Stimulated activated CD4-positive, alpha-beta T cell treated with anti-CD3 and anti-CD28 coated beads, Interleukin-1b, Interleukin-23, amount 100 ng/mL, for 1 hour (primary cell): ENCODE measurements at places on chromosomes 3 and 15.

- DNase-seq: no peak
These were observed 10.4 kb upstream of the ATOSA start for GRCh38 chr15:52689562-52689961.

- DNase-seq: no peak
These were observed 7.6 kb downstream of the ULK3 start for GRCh38 chr15:74835312-74835823.

DNA sequence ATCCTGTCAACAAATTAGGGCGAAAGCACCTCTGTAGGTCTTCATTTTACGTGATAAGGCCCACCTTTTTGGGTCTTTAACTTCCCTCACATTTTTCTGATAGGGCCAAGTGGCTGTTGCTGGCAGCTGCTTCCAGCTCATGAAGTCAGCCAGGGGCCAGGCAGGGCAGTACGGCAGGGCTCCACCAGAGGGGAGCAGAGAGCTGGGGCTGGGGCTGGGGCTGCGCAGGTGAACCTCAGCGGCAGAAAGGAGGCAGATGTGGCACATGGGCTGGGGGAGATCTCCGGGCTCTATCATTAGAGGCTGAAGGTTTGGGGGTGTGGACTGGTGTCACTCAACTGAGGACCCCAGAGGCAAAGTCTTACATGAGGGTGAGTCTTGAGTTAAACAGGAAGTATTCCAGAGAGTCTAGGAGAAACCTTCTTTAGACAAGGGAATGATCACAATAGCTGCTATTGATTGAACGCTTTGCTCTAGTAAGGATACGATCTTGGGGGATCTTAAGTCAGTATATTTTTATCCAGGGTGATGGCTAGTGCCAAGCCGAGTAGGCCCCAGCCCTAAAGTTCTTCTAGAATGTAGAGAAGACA, 62.8 kb upstream of the MEX3B start:
- peak; percentile 23 for DNase-seq

- DNase-seq: no peak
These were observed 275.6 kb downstream of the BBX start for GRCh38 chr3:107798381-107798780.

- no peak for DNase-seq
These were observed 26.9 kb downstream of the GASK1A start for GRCh38 chr3:43005981-43006380.

DNA sequence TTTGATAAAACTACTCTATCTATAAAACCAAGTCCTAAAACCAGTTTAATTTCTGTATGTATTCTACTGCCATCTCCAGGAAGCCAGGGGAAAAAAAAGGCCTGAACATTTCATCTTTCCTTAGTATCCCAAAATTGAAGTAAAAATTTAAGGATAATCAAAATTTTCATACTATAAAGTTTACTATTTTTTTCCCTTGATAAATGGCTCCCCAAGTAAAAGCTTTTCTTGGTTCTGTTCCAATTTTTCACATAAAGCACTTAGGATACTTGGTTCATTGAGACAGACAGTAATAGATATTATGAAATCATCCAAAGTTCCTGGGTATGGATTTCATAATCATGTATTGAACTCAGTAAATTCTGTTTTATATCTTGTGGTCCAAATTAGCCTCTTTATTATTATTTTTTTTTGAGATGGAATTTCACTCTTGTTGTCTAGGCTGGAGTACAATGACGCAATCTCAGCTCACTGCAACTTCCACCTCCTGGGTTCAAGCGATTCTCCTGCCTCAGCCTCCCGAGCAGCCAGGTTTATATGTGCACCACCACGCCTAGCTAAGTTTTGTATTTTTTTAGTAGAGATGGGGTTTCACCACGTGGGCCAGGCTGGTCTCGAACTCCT, 34.5 kb downstream of the ICE2 start:
- no peak for DNase-seq

DNA sequence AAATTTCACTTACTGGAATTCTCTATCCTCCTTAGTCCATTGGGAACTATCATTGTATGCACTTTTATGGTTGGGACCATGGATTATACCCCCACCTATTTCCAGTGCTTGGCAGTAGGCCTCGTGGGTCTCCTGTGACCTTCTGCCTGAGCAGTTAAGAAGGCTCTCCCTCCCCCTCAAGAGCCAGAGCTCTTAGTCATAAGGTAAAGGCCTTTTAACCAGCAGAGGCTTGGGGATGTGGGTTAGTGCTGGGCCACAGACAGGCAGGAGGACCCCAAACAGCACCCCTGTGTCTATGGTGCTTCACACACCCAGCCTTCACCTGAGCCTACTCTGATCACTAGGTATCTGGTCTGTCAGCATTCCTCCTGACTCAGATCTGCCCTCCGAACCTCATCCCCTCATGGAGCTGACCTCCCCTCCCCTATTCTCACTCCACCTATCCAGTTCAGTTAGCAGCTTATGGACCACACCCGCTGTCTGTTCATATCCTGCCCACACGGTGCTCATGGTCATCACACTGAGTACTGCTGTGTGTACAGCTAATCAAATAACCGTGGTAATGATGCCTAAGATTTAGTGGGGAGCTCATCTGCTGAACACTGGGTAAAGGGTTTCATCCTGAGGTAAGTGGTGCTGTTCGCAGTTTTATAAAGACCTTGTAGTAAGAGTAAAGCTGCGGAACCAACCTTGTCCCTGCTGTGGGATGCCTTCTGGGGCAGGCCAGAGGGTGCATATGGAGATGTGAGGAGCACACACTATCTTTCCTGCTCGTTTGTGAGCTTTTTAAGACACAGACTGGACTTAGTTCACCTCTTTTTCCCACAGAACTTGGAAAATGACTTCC, 40.9 kb downstream of the KLHL18 start:
- no peak for DNase-seq

DNA sequence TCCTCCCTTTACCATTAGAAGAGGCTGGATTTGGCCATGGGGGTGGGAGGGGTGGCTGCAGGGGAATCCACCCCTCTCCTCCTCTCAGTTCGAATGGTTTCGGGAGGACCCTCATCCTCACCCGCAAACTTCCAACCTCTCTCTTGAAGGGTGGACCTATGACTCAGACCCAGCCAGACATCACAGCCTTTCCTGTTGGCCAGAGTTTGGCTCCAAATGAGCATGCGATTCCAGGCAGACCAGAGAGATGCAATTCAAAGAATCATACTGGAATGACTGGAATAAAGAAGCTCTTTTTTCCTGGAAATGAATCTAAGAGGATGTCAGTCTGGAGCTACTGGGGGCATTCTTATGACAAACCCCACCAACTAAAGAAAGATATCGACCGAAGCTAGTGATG, 516.7 kb upstream of the MDFIC2 start:
- DNase-seq: no peak

DNA sequence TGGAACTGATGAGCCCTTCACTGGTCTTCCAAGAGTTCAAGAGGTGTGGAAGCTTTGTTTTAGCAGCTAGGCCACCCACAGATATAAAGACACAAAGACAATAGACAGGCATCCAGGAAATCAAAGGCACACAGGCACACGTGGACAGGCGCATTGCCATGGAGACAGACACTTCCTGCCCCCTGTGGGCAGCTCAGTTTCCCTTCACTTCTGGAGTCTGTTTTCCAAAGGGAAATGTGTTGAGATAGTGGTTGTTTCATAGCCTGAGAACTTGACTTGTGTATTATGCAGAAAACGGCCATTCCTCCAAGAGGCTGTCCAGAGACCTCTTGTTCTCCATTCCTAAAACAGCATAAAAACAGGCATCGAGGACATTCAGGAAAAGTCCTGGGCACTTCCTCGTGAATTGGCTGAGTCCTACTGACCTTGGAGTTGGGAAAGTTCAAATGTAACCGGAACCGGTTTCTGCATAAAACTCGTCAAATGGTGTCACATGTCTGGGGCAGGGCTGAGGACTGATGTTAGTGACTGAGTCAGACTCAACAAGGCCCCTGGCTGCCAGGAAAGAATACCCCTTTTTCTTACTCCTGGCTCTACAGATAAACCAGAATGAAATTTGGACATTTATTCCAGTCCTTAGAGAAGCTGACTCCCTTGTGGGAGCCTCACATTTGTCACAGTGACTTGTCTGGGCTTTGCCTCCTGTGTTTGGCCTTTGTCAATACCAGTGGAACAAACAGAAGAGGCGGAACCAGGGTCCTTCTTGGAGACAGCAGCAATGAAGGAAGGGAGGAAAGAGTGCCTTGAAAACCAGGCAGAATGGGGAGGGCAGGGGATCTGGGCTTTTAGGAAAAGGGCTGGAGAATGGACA, 1.3 kb downstream of the ALPK3 start:
- no peak for DNase-seq

DNA sequence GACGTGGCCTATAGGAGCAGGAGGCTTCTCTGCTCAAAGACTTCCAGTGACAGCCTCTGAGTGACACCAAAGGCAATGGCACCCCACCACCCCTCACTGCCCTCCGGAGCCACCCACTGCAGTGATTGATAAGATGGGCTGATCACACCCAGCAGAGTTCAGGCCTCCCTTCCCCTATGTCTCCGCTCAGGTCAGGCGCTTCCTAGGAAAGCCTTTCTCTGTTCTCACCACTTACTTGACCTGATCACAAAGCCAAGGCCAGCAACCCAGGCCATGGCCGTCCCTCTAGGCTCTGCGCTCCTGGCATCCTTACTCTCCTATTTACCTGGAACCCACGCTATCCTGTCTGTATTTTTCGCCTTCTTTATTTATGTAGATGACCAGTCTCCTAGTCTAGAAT, 282.3 kb downstream of the OCA2 start:
- no peak for DNase-seq

DNA sequence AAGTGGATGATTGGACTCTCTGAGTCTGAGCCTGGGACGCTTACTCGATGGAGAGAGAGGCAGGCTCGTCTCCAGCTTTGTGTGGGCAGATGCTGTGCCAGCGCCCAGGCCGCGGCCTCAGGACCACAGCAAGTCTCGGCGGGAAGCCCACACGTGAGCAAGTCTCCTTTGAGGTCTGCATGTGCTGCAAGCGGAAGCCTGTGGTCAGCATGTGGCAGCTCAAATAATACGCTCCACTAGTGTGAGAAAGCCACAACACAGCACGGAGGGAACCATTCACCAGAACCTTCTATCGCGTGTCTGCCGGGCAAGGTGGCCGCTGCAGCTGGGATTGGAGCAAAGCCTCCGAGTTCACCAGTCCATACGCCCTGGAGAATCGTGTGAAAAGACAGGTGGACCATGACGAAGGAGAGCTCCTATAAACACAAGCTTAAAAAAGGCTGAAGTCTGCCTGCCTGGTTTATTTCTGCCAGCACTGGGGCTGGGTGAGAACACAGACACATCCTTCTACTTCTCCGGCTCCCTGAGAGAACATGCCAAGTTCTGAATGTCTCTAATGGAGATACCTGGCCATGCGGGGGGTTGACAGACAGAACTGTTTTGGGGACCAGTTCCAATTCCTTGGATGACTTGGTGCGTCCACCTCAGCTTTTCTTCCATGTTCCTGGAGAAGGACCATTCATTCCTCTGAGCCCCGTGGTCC, 82.0 kb upstream of the LRIG1 start:
- DNase-seq: no peak

DNA sequence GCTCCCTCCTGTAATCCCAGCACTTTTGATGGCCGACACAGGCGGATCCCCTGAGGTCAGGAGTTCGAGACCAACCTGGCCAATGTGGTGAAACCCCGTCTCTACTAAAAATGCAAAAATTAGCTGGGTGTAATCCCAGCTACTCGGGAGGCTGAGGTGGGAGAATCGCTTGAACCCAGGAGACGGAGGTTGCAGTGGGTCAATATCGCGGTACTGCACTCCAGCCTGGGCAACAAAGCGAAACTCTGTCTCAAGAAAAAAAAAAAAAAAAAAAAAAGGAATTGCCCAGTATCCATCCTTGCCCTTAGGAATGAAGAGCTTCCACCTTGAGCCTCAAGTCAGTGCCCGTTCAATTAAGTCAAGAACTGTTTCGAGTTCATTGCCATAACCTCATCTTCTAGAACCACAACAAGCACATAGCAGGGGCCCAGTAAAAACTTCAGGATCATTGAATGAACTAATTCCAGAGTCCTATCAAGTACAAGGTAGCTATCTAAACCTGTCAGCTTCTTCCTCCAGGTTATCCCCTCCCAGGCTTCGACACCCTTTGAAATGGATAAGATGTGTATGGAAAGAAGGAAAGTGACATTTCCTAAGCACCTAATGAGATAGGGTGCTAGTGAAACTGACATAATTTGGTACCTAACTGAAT, 826 bp downstream of the DBR1 start:
- no peak for DNase-seq

GRCh38 chr15:38740206-38740605, 175.6 kb upstream of the RASGRP1 start:
- no peak for DNase-seq

DNA sequence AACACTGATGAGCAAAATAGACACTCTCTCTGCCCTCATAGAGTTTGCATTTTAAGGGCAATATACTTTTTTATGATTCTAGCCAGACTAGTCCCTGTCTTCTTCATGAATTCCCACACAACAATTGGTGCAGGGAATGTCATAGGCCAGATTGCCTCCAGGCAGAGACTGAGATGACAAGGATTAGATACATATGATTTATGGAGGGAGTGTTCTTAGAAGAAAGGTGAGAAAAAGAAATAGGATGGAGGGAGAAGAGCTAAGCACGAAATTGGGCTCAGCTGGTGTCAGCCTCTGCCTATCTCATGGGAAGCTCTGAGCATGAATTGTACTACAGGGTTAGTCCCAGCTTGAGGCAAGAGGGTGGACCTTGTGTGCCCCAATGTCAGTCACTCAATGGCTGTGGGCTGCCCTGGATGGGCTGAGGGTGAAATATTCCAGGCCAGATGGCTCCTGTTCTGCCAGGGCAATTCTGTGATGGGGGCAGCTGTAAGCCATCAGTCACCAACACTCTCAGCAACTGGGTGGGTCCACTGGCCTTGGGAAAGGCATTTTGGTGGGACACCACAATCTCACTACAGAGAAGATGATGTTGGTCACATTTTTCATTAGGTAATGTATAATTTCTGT, 31.1 kb downstream of the EIF1B start:
- DNase-seq: no peak

- DNase-seq: no peak
These were observed 507.3 kb upstream of the CBLB start for GRCh38 chr3:106376016-106376570.

GRCh38 chr3:71400986-71401451, 182.5 kb downstream of the FOXP1 start:
- no peak for DNase-seq

- no peak for DNase-seq
These were observed 19.4 kb downstream of the CMTM8 start for GRCh38 chr3:32257641-32258438.

DNA sequence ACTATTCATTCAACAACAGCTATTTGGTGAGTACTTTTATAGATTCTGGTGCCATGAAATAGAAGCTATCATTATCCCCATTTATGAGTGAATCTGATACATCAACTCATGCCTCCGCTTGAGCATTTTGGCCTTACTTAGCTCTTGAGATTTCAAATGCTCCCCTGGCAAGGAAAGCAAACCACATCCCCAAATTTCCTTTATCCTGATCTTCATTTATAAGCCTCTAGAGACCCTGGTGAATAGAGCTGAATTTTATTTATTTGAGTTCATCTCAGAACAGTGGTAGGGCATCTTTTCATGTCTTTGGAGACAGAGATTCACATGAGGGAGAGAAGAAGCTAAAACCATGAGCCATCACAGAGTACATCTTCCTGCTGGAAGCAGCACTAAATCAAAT, 317.2 kb downstream of the SLC9A9 start:
- DNase-seq: no peak
